Tibial nerve (tissue), 4 donors: ENCODE measurements at places on chromosomes 5 and 9. TPM values are rescaled to one million over a fixed set of nuclear protein-coding genes. Genes with fewer than 3 reads are reported as not detected.

DNA sequence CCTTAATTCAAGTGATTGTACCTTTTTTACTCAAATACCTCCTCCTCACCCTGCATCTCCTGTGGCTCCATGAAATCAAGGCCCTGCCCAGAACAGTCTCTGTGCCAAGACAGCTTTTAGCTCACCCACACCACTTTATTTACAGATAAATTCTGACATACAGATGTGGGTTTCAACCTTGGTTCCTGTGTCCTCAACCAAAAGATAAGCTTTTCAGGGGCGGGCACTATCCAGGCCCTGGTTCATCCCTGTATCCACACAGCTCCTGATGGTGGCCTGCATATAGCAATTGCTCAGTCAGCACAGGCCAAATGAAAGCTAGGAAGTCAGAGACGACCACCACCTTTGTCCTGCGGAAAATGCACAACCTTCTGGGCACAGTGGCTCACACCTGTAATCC lies 8.3 kb downstream of the SHB start:
- no peak for DNase-seq
- no peak overlapping the region for H3K27ac ChIP-seq
- no peaks in the 10 kb centered on the region for H3K36me3 ChIP-seq
- H3K4me1 ChIP-seq = peaks cover 22% of the 10 kb centered on the region
- no peak overlapping the region for H3K4me3 ChIP-seq

- H3K36me3 ChIP-seq = no peaks in the 10 kb centered on the region
- H3K4me3 ChIP-seq = no peak overlapping the region
- DNase-seq = no peak
Observed at GRCh38 chr9:14014218-14014617, 299.7 kb downstream of the NFIB start.

- DNase-seq = no peak
- H3K4me1 ChIP-seq = no peaks in the 10 kb centered on the region
- H3K27me3 ChIP-seq = no peaks in the 10 kb centered on the region
- H3K27ac ChIP-seq = no peak overlapping the region
- no peaks in the 10 kb centered on the region for H3K36me3 ChIP-seq
Observed at GRCh38 chr5:180334751-180335613, 18.2 kb downstream of the GFPT2 start.

- no peak for DNase-seq
- no peak overlapping the region for H3K4me3 ChIP-seq
- no peaks in the 10 kb centered on the region for H3K4me1 ChIP-seq
- no peak overlapping the region for H3K27ac ChIP-seq
- H3K27me3 ChIP-seq = no peaks in the 10 kb centered on the region
Observed at GRCh38 chr9:28407351-28407750, 834.1 kb upstream of the C9orf72 start.

DNA sequence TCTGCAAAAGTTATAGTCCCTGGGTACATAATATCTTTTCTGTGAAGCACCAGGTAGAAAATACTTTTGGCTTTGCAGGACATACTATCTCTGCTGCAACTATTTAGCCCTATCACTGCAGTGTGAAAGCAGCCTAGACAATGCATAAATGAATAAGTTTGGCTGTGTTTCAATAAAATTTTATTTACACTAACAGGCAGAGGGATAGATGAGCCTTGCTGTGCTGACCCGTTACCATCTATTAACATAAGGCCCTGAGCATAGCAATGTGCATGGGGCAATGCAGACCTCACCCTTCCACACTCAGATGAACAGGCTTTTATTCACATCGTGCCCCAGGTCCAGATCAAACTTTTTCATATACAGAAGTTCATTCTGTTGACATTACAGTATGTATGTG lies 27.8 kb downstream of the RASEF start:
- no peaks in the 10 kb centered on the region for H3K36me3 ChIP-seq
- no peak overlapping the region for H3K27ac ChIP-seq
- no peaks in the 10 kb centered on the region for H3K27me3 ChIP-seq

DNA sequence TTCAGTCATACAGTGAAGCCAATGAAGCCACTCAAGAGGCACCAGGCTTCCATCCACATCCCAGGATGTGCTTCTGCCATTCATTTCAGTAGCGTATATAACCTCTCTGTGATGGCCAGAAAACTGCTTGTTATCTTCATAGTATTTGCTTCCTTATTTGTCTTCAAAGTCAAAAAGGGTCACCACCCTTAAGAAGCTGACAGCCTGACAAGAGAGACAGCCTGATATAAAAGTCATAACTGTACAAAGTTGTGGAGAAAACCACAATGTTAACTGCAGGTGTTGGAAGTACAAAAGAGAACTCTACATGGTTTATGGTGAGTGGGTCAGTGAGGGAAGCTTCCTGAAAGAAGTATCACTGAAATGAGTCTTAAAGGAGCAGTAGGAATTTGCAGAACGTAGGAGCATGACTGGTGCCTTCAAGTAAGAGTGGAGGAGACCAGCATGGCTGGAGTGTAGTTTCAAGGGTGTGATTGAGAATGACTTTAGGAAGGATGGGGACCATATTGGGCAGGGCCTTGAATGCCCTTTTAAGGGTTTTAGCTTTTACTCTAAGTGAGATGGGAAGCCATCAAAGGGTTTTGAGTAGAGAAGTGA lies 33.7 kb downstream of the NIM1K start:
- H3K27me3 ChIP-seq = no peaks in the 10 kb centered on the region
- H3K36me3 ChIP-seq = no peaks in the 10 kb centered on the region
- no peak overlapping the region for H3K27ac ChIP-seq
- H3K4me1 ChIP-seq = no peaks in the 10 kb centered on the region

GRCh38 chr5:113264046-113264445 lies 170.7 kb downstream of the TSSK1B start:
- H3K4me3 ChIP-seq = no peak overlapping the region
- no peaks in the 10 kb centered on the region for H3K27me3 ChIP-seq
- no peak for DNase-seq
- H3K36me3 ChIP-seq = no peaks in the 10 kb centered on the region
- H3K4me1 ChIP-seq = no peaks in the 10 kb centered on the region

DNA sequence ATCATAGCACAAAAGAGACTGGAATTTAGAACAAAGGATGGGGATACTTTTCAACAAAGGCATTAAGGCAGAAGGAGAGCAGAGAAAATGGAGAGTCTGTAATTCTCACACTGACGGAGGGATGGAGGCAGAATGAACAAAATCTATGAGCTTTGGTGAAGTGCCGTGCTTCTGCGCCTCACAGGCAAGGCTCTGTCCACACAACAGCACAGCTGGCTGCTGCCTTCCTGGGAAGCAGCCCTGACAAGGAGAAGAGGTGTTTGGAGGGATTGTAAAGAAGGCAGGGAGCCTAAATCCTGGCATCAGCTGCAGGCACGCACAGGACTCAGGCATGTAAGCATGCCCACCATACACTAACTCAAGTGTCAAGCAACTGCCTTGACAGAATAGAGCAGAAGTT lies 485.2 kb upstream of the KIF2A start:
- H3K27ac ChIP-seq = no peak overlapping the region
- no peaks in the 10 kb centered on the region for H3K36me3 ChIP-seq
- peaks cover 7% of the 10 kb centered on the region for H3K4me1 ChIP-seq
- no peak for DNase-seq

DNA sequence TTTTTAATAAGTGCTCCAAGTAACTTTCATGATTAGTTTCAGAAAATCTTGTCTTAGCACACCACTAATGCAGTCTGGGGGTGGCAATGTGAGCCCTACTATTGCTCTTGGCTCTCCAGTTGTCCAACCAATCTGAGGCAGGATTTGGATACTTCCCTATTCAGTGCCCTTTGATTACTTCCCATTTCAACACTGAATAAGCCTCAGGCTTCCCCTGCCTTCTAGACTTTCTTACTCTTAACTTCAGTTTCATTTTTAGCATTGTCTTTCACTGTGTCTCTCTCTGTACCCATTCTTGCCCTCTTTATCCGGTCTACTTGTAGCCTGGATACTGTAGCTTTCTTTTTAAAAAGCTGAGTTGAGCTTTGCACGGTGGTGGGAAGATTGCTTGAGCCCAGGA lies 186.1 kb downstream of the C9orf152 start:
- no peak overlapping the region for H3K27ac ChIP-seq
- H3K36me3 ChIP-seq = no peaks in the 10 kb centered on the region
- DNase-seq = no peak
- H3K4me3 ChIP-seq = no peak overlapping the region
- no peaks in the 10 kb centered on the region for H3K4me1 ChIP-seq

DNA sequence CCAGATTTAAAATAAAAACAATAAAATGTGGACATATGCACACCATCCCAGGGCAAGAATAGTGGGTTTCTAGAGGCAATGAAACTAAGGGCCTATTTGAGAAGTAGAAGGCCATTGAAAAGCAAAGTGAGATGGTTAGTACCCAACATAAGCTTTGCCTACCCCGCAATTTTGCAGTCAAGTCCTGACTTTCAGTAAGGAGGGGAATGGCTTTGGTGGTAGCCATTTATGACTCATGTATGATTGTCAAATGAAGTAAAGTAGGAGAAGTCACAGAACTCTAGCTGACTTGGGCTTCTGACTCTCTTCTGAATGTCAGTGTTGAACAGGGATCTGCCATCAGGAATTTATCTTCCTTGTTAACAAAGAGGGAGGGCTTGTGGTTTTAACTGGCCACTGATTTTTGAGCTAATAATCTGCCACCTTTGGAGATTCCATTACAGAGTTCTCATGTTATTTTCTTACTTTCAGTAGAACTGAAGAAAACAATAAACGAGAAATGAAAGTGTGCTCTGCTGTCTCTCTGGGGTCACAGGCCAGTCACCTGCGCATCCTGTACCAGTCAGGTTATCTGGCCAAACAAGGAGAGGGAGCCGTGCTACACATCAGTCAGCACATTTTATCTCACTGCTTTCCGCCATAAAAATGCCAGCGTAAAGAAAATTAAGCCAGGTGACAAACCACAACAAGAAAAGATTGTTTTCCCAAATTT lies 14.3 kb upstream of the SNCAIP start:
- no peak for DNase-seq
- no peak overlapping the region for H3K4me3 ChIP-seq
- no peaks in the 10 kb centered on the region for H3K36me3 ChIP-seq
- no peak overlapping the region for H3K27ac ChIP-seq

- no peak overlapping the region for H3K4me3 ChIP-seq
- no peaks in the 10 kb centered on the region for H3K36me3 ChIP-seq
- DNase-seq = no peak
- no peaks in the 10 kb centered on the region for H3K4me1 ChIP-seq
- H3K27ac ChIP-seq = no peak overlapping the region
Observed at GRCh38 chr5:1067141-1068121, 44.4 kb downstream of the SLC12A7 start.

DNA sequence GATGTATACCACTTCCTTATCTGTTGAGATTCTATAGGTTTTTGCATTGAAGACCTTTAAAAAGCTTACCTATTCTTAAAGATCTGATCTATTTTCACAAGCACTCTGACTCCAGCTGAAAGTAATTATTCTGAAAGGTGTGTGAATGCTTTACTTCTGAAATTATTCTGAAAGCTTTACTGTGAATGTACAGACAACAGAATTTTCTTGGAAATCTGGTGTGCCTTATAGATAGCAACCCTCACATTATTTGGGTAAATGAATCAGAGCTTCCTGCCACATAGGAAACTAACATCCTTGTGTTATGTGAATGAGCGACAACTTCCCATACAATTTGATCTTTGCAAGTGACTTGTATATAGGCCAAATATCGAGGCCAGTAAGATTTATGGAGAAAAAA lies 6.5 kb downstream of the CDO1 start:
- no peaks in the 10 kb centered on the region for H3K36me3 ChIP-seq
- H3K27me3 ChIP-seq = no peaks in the 10 kb centered on the region
- H3K4me1 ChIP-seq = no peaks in the 10 kb centered on the region
- no peak for DNase-seq
- no peak overlapping the region for H3K4me3 ChIP-seq

Gene GABRA6
- total RNA-seq = not detected

Gene SCGB3A2
- total RNA-seq = not detected

Gene TAS2R1
- not detected for total RNA-seq

Gene NTMT1
- total RNA-seq = 30.6 TPM
